ENCODE measurements at places on chromosomes 4 and X.
A peak's percentile ranks its signal among the peaks of the same experiment; 100 is the strongest.

- no peak for DNase-seq
These were observed 15.3 kb downstream of the CCNG2 start for GRCh38 chr4:77172336-77172735.

DNA sequence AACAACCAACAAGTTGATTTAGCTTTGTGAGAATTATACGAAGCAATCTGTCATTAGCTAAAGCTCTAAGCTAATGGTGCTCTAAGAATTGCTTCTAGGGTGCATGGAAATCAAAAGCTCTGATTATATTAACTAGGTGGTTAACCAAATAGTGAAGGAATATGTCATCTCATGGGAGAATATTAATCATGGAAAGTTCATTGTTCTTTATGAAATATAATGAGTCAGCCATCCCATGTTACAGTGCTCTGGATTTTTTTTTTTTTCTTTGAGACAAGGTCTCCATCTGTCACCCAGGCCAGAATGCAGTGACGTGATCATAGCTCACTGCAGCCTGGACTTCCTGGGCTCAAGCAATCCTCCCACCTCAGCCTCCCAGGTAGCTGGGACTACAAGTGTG is 10.5 kb downstream of the DCAF8L2 start:
- DNase-seq: no peak

GRCh38 chr4:107631560-107631959 is 88.5 kb downstream of the PAPSS1 start:
- no peak for DNase-seq

DNA sequence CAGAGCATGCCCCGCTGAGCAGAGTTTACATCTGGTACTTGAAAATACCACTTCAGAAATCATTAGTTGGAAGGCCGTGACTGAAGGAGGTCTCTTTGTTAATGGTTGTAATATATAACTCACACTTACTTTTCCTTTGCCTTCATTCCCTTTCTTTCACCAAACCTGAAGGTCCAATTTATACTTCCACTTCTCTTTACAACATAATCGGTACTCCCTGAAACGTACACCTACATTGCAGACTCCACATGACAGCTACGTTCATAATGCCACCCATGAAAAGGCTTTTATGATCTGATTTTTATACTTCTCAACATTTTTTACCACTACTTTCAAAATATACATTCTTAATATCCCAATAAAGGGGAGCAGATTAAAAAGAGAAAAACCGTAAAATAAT is 298.7 kb downstream of the C4orf33 start:
- DNase-seq: no peak

- DNase-seq: no peak
These were observed 25.5 kb upstream of the TEC start for GRCh38 chr4:48295116-48295515.

- DNase-seq: no peak
These were observed 129.5 kb downstream of the KCNIP4 start for GRCh38 chr4:21819086-21819485.

DNA sequence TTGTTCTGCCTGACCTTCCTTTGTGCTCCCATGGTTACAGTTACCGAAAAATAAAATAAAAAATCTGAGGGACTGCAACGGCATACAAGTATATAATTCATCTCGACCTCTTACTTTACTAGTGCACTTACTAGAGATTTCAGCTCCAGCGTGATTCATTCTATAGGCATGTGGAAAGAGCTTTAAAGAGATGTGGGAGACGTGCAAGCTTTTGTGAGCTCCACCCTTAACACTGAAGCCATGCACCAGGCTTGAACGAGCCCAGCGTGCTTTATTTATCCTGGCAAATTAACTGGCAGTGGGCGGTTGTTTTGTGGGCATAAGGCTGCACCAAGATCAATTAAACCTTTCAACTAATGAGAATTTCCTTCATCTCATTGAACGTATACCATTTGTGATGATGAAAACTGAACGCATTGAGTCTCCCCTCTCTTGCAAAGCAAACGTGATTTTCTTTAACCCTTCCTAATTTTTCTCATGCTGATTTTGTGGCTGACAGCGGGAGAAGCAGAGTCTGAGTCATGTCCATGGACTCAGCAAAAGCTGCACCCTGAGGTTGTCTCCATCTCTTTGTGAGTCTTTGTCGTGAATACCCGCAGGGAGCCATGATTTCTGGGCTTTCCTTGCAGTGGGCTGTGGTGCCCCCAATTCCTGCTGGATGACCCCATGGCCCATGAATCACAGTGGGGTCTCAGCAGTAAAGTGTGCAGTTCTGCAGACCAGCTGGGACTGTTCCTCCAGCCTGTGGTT is 60.1 kb downstream of the MXRA5 start:
- no peak for DNase-seq

DNA sequence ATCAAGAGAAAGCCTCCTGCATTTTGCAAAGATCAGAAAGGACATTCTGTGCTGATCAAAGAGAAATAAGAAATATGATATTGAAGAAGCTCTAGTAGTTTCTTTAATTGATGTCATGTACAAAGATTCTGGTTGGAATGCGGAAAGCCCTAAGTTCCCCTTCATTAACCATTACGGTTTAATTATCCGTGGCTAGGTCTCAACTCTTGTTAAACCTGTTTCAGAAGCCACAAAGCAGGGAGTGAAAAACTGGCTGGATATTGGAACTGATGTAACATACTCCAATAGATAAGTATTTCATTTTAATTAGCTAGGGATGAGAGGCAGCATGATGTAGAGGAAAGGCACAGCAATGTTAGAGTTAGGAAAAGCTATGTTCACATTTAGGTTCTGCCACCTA is 55.7 kb downstream of the SPANXN3 start:
- no peak for DNase-seq

GRCh38 chr4:4735870-4736269 is 123.6 kb upstream of the MSX1 start:
- DNase-seq: no peak

GRCh38 chr4:87058356-87059073 is 123.7 kb downstream of the AFF1 start:
- DNase-seq: no peak

DNA sequence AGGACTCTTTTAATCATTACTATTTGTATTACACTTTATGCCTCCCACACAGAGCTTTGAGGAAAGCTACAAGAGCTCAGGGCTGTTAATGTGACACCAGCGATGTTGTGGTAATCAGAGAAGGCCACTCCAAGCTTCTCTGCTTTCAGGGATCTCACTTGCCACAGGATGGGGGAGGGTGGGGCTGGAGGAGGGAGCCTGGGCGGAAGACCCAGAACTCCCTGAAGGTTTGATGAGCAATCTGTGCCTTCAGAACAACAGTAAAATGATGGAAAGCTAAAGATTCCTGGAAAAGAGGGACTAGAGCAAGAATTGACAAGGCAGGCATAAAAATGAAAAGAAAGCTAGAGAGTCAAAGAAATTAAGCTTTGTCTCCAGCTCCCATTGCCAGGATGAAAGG is 75.6 kb downstream of the MAML3 start:
- DNase-seq: no peak

DNA sequence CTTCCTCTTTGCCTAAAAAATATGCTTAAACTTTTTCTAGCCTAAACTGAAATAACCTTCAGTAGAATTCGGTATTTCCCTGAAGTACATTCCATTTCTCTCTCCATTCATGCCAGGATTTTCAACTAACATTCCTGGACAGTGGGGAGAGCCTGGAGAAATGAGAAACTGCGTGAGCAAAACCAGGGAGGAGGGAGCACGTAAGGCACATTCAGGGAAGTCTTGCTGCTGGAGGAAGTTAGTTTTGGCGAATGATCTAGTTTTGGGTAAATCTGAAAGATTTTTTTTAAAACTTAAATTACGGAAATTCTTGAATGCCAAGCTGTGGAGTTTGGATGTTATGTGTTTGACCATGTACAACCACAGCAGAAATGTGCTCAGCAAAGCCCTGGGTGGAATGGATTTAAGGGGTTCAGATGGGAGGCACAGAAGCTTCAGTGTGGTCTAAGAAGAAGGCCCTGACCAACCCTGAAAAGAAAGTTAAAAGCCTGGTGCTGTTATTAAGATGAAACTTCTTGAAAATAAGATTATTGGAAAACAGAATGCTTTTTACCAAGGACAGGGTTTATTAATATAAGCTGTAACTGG is 347.8 kb downstream of the ANK2 start:
- no peak for DNase-seq

- no peak for DNase-seq
These were observed 330.1 kb upstream of the CPXCR1 start for GRCh38 chrX:88416965-88417364.

DNA sequence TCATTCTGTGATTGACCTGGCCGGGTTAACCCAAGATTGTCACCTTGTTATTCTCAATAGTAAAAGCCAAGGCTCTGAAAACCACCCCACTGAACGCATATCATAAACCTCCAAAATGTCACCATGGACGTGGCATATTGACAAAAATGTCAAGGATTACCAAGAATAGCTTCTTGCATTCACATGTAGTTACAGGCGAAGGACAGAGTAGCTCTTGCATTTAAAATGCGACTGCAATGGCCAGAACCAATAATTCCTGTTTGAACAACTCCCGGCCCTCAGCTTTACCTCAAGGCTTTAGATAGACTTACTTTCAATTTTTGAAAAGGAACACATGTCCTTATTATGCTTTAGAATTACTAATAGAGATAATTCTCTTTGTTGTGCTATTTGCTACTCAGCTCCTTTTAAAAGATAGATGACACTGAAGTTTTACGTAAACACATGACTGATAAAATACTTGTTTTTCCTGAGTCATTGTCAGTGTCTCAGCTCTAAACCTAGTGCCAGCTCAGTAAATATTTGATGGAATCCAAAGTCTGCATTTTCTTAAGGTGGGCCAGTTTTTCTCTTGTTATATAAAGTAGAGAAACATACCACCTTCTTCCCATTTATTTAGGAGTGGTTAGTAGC is 66.3 kb downstream of the CLDN34 start:
- DNase-seq: no peak

DNA sequence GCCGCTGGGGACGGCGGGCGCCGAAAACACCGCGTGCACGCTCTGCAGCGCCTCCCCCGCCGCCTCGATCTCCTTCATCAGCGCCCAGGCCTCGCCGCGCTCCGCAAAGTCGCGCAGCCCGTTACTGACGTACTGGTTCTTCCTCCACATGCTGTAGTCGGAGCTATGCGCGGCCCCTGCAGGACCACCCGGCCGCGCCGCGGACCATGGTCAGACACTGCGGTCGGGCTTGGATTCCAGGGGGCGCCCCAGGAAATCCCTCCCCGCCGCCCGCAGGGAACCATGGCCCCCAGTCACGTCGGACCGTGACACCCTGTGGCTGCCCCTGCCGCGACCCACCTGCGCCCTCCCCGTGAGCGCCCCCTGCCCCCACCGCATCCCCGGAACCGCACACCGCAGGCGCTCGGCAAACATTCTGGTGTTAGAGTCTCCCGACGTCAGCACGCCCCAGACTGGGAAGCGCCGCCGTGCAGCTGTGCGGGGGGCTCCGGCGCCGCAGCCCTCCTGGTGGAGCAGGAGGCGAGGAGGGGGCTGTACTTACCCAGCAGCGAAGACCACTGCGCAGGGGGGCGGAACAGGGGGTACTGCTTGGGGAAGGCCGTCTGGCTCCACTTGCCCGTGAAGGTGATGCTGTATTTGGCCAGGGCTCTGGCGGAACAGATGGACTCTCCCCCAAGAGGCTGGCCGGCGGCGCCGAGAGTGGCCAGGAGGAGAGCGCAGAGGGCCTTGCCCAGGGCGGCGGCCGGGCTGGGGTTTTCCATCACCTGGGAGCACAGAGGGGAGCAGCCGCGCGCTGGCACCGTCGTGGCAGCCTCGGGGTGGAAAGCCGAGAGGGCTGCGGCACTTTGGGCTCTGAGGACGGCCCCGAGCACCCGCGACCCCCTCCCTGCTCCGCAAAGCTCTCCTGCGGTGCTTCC is 814 bp downstream of the SPON2 start:
- peak; percentile 42 for DNase-seq

DNA sequence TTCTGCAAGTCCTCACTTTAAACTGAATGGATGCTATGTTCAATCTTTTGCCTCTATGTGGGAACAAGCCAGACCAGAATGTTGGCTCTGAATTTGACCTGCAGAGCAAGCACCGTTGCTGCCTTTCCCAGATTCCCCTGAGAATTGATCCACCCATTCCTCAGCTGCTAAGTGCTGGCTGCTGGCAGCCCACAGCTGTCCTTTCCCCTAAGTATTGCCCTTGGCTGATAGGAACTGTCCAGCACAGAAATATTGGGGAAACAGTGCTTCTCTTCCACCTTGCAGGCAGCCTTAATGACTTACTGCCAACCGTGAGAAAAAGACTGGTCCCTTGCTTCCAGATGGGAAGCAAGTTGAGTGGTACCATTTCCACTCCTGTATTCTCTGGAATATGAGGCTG is 475.9 kb downstream of the PDHA2 start:
- no peak for DNase-seq

GRCh38 chr4:82791179-82791578 is 7.4 kb downstream of the SCD5 start:
- no peak for DNase-seq

DNA sequence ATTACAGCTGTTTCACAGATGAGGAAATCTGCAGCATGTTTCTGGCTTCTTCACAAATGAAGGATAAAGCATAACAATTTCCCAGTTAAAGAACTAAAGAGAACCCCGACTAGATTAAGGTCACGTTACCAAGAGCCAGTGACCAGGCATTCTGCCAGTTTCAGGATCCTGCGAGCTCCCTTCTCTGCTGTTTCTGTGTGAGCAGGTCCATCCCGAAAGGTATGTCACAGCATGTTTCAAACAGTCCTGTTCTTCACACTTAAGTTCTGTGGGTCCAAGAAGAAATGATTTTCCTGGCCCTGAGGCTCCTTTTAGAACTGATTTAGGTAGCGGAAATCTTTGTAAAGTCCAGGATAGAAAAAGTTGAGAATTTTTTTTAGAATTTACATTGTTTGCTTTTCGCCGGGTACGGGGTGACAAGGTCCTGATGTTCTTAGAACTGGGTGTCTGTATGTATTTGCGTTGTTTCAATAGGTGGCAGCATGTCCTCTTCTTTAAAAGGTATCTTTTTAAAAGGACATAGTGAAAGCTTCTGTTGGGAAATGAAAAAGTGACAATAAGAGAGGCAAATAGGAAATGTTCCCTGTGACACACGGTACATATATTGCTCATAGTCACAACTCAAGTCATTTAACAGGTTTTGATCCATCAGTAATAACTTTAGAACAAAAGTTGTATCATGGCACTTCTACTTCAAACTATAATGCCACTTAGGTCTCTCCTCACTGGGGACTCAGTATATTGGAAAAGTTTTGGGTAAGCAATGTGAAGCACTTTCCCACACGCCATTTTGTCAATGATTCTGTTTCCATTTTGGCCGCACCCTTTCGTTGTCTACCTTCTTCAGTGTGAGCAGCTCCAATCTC is 18.4 kb downstream of the IL21 start:
- DNase-seq: peak; percentile 7
